Glutamatergic neuron (in vitro differentiated cells): ENCODE measurements at places on chromosomes 6 and 20. TPM values are rescaled to one million over a fixed set of nuclear protein-coding genes. Genes with fewer than 3 reads are reported as not detected.

DNA sequence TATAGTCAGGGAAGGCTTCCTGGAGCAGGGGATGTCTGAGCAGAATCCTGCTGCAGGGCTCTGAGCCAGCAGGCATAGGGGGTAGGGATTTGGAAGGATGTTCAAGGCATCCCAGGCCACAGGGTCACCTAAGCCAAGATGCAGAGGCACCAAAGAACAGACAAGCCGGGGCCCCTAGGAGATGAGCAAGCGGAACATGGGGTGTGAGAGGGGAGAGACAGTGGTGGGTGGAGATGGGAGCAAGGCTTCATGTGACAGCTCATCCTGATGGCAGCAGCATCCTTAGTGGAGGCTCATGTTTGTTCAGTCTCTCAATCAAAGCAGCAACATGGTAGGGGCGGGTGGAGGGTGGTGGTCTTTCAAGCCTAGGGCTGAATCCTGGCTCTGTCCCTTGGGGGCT lies 29.8 kb upstream of the TCP11 start:
- H3K36me3 ChIP-seq = no peaks in the 10 kb centered on the region
- H3K4me1 ChIP-seq = no peaks in the 10 kb centered on the region
- H3K27ac ChIP-seq = no peak overlapping the region
- DNase-seq = no peak
- no peak overlapping the region for H3K4me3 ChIP-seq
- peaks cover 10% of the 10 kb centered on the region for H3K27me3 ChIP-seq

GRCh38 chr6:167579806-167580618 lies 246.7 kb upstream of the AFDN start:
- peaks cover 15% of the 10 kb centered on the region for H3K27me3 ChIP-seq
- H3K36me3 ChIP-seq = peaks cover 8% of the 10 kb centered on the region
- DNase-seq = no peak
- no peak overlapping the region for H3K4me3 ChIP-seq

HCRTR2 gene
- total RNA-seq = not detected

DNA sequence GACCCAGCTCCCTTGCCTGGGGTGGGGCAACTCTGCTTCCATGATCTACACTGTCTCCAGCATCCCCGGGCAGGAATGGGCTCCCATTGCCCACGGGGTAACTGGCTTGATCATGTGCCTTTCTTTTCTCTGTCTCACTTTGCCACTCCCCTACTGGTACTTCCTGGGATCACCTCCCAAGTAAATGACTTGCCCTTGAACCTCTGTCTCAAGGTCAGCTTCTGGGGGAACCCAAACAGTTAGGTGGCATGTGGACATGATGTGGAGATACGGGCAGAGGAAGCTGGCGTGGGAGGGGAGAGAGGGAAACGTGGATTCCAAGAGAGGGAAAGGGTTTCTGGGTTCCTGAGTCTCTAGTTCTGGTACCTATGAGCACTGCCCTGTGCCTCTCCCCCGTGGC lies 63.8 kb upstream of the RALY start:
- H3K36me3 ChIP-seq = no peaks in the 10 kb centered on the region
- H3K27ac ChIP-seq = no peak overlapping the region
- no peak overlapping the region for H3K4me3 ChIP-seq
- H3K27me3 ChIP-seq = peaks cover 7% of the 10 kb centered on the region
- no peaks in the 10 kb centered on the region for H3K4me1 ChIP-seq

GRCh38 chr20:2402271-2402980 lies 21.7 kb downstream of the TGM6 start:
- peaks cover 5% of the 10 kb centered on the region for H3K36me3 ChIP-seq
- H3K4me1 ChIP-seq = no peaks in the 10 kb centered on the region
- no peak for DNase-seq
- no peak overlapping the region for H3K4me3 ChIP-seq
- no peak overlapping the region for H3K27ac ChIP-seq

DNA sequence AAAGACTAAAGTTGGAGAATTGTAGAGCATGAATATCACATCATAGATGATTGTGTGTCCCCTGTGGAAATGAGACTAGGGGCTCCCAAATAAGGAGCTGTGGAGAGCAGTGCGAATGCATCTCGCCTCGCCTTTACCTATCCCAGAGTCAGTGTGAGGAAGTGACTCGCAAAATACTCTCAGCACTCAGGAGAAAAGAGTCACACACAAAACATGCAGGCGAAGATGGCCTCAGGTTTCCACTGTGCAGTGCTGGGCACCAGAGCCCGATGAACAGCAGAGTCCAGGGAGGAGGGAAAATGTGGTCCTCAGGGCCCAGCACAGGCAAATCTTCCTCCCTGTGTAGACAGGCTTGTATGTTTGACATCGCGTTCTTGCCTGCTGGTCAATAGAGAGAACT lies 126.5 kb upstream of the AFDN start:
- no peak overlapping the region for H3K4me3 ChIP-seq
- H3K27me3 ChIP-seq = peaks cover 7% of the 10 kb centered on the region
- peaks cover 47% of the 10 kb centered on the region for H3K4me1 ChIP-seq
- no peak for DNase-seq
